ENCODE measurements at places on chromosomes 2 and 18.

DNA sequence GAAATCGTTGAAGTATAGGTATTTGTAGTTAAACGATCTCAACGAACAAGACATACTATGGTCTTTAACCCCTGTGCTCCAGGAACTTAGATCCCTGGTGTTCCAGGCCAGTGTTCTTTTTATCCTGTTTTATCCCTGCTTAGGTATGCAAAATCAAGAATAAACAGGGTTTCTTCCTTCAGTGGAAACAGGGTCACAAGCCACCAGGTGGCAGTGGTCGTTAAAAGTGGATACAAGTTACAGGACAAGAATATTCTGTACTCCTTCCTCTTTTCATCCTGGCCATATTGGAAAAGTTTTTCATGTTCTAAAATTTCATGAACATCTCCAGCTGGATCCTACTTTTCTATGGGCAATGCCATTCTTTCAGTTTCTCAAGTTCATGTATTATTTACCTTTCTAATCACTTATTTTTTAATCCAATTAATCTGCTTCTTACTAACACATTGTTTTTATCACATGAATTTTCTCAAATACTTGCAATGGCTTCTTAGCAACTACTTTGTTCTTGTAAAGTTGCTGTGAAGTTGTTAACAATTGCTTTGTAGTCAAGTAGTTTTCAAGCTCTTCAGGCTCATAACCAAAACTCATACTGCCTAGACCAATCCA, 16.4 kb upstream of the HNMT start:
- peak; percentile 78 for DNase-seq

GRCh38 chr2:202376460-202377206, 506 bp downstream of the BMPR2 start:
- DNase-seq = peak; percentile 20

DNA sequence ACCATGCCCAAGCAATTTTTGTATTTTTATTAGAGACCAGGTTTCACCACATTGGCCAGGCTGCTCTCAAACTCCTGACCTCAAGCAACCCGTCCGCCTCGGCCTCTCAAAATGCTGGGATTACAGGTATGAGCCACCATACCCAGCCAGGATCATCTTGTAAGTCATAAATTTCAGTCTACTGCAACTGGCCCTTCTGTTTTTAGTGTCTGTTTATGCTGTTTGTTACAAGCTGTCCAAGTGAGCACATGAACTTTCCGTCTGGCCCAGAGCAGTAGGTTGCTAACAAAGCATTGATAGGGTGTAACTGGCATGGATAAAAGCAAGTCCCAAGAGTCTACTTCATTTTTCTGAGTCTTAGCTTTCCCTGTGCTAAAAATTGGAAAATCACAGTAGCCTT, 164.4 kb upstream of the NT5C1B start:
- no peak for DNase-seq

GRCh38 chr2:203656522-203657287, 49.7 kb upstream of the CD28 start:
- DNase-seq = peak; percentile 94

GRCh38 chr2:197852108-197852507, 47.7 kb downstream of the PLCL1 start:
- DNase-seq = no peak

DNA sequence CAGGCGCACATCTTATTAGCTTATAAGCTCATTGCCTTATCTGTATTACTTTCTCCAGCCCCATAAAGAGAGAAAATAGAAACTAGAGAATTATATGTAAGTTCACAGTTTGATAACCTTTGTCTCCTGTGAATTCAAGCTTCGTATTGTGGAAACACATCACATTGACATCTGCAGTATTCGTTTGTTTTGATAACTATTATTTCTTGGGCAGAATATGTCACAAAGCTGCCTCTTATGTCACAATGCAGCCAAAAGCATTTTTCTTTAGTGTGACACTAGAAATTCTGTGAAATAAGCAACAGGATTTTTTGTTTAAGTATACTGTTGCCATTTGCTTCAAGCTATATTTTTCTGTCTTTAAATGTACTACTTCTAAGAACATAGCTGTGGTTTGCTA, 221.5 kb downstream of the DOK6 start:
- no peak for DNase-seq

GRCh38 chr2:163471947-163472346, 263.9 kb downstream of the FIGN start:
- DNase-seq = no peak

DNA sequence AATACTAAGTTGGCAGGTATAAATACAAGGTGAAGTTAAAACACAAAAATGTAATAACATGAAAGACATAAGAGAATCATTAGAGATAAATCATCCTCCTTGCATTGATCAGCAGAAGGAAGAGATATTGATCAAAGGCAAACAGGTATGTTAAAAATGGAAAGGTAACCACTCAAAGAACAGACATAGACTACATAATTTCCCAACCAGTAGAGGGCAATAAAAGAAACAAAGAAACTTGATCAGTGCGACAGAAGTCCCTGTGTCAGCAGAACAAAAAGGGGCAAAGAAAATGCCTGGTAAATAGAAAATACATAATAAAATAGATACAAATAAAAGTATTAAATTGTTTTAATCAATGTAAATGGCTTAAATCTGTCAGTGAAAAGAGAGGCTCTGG, 53.6 kb downstream of the FAM228A start:
- DNase-seq = no peak

- peak; percentile 98 for DNase-seq
Measured at GRCh38 chr2:108637304-108637669, 82.0 kb upstream of the RANBP2 start.

DNA sequence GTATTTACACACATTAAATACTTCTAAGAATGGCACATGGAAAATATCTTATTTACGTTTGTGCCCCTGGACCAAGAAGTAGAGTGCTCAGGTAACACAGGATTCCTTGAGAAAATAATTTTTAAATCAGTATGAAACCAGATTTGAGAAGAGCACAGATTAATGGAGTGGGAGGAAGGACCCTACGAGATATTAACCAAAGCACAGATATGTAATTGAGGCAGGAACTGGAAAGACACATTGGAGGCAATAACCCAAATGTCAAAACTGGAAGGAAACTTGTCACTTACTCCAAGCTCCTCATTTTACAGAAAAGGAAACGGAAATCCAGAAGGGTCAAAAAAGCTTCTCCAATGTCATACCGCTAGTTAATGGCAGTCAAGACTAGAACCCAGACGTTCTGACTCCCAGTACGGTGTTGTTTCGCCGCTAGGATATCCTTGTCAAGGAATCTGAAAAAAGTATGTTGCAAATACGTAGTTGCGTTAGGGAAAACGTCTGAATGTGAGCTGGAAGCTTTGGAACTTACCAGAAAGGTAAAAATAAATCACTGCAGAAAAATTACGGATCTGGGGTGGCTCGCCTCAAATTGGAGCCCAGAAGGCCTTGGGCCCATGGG, 634 bp downstream of the MTIF2 start:
- peak; percentile 11 for DNase-seq

- no peak for DNase-seq
Measured at GRCh38 chr2:233822781-233823730, 31.3 kb downstream of the HJURP start.

- DNase-seq = no peak
Measured at GRCh38 chr2:31693882-31694281, 113.1 kb upstream of the SRD5A2 start.
